ENCODE measurements at places on chromosomes 6 and 20.

- DNase-seq = no peak
Observed at GRCh38 chr20:47610247-47610944, 108.7 kb downstream of the NCOA3 start.

- DNase-seq = no peak
Observed at GRCh38 chr6:55870181-55870813, 5.1 kb downstream of the BMP5 start.

GRCh38 chr6:39327507-39327906 is 5.0 kb upstream of the KCNK16 start:
- DNase-seq = no peak

- no peak for DNase-seq
Observed at GRCh38 chr6:130644175-130644574, 183.0 kb upstream of the SMLR1 start.

- no peak for DNase-seq
Observed at GRCh38 chr6:34576286-34576955, 20.3 kb upstream of the SPDEF start.

- no peak for DNase-seq
Observed at GRCh38 chr6:162726947-162727321, 632 bp downstream of the PRKN start.

GRCh38 chr6:23174781-23175361 is 605.5 kb downstream of the HDGFL1 start:
- DNase-seq = no peak

- no peak for DNase-seq
Observed at GRCh38 chr6:79045966-79046365, 32.1 kb downstream of the PHIP start.

DNA sequence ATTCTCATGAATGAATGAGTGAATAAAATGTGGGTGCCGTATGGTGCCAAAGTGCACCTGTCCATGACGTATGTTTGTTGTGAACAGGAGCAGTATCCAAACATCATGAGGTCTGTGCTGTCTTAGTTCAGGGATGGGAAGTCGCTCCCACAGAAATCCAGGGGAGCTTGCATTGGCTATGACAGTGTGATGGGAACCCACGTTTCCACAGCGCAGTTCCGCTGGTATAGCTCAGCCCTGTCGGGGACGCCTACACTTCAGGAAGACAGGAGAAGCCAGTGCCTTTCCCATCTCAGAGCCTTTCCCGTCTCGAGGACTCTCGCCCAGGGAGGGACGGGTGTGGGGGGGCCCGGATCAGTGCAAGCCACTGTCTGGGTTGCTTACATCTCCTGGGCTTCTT is 69.8 kb downstream of the DACT2 start:
- DNase-seq = no peak

GRCh38 chr20:21615617-21616080 is 89.8 kb upstream of the PAX1 start:
- no peak for DNase-seq

GRCh38 chr6:21348504-21349195 is 244.9 kb upstream of the SOX4 start:
- no peak for DNase-seq

- no peak for DNase-seq
Observed at GRCh38 chr6:44594481-44594880, 207.0 kb downstream of the CDC5L start.

DNA sequence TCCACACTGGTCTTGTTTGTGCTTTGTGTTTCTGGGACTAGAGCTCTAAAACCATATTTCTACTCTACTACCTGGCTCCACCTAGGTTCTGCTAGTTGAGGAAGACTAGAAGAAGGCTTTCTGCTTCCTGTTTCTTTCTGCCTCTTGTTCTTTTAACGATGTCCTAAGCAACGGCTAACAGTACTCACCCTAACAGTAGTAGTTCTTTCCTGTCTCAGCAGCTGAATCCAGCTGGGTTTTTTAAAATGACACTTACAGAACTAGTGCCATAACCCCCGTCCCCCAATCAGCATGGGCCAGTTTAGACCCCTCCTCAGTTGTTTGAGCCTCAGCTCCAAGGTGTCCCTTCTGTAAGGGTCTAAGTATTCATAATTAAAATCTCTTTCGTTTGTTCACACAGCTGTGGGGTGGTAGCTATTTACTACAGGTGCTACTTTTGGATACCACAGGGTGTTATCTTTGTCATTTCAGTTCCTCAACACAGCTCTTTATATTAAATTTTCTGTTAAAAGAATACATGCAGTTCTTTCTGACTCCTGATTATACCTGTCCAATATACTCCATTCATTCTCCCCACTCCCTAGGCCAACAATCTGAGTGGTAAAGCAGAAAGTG is 790.2 kb downstream of the DHX35 start:
- DNase-seq = no peak

DNA sequence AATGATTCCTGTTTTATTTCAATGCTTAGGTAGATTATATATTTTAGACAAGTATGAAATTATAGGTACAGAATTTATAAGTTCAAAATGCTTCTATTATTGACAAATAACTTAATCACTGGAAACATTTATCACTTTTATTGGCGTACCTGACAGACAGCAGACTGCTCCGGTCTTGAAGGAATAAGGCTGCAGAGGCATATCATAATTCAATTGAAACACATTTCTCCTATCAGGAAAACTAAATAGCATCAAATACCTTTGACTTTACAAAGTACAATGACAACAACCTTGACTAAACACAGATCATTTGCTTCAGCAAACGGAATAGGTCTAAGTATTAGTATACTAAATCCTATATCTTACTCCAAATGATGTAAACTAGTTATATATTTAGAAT is 91.3 kb downstream of the GRIK2 start:
- no peak for DNase-seq

DNA sequence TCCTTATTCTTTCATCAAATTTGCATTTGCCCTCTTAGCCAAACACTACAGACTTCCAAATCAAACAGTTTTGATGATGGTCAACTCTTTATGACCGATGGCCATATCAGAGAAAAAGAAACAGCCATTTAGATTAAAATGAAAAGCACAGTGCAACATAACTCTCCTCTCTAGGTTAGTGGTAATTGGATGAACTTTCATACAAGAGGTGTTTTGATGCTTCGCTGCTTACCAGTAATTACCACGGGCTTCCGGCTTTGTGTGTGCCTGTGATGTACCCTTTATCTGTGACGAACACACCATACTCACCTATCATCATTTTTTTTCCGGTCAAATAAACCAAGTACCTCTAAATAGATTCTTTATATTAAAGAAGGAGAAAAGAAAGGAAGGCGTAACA is 181.8 kb downstream of the FOXA2 start:
- DNase-seq = no peak

GRCh38 chr20:60768216-60768615 is 483.8 kb upstream of the CDH4 start:
- no peak for DNase-seq

DNA sequence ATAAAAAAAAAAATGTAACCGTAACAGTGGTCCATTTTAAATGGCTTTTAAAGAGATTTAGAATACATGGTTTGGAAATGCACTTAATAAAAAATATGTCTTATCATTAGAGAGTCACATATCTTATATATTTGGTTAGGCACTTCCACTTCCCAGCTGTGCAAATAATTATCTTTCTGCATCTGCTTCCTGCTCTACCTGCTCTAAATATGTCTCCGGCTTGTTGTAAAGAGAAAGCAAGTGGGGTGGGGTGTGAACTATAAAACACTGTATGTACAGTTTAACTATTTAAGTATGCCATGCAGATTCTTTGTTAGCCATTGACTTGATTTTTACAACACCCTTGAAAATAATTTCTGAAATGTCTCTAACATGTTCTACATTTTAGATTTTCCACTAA is 106.3 kb downstream of the NKAIN2 start:
- DNase-seq = no peak

DNA sequence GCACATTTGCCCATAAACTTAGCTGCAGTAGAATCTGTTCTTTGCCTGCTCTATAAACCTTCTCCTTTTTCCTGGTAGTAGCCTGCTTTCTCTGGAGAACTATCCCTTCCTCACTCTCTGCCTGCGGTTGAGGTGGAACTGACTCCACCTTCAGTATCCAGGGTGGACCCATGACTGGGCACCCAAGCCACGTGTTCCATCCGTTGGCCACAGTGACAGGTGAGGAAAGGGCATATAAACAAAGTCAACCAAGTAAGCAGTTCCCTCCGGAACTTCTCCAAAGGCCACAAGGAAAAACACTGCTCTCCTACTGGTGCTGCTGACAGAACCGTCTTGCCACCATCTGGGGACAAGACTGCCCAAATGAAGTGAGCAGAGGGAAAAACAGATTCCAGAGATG is 218.8 kb downstream of the TFAP2A start:
- no peak for DNase-seq

DNA sequence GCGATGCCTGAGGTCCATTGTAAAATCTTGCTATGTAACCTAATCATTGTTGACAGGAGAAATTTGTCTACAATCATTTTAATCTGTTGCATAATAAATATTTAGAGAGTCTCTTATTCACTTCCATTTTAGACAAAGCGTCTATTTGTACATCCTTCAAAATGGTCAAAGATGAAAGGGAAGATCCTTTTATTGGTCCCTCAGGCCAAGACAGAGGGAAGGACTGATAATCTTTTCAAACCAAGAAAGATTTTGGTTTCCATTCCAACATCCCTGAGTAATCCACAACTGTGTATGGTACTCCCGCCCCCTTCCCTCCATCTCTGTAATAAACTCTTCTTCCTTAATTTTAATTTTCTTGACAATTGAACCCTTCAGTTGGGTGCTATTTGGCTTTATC is 111.6 kb upstream of the SCP2D1 start:
- DNase-seq = no peak

All from cortex of kidney (tissue), 1 donor.